Stimulated activated CD8-positive, alpha-beta memory T cell treated with anti-CD3 and anti-CD28 coated beads, Interleukin-15, amount 100 ng/mL, for 4 hours (primary cell): ENCODE measurements at places on chromosomes 5 and 9.

DNA sequence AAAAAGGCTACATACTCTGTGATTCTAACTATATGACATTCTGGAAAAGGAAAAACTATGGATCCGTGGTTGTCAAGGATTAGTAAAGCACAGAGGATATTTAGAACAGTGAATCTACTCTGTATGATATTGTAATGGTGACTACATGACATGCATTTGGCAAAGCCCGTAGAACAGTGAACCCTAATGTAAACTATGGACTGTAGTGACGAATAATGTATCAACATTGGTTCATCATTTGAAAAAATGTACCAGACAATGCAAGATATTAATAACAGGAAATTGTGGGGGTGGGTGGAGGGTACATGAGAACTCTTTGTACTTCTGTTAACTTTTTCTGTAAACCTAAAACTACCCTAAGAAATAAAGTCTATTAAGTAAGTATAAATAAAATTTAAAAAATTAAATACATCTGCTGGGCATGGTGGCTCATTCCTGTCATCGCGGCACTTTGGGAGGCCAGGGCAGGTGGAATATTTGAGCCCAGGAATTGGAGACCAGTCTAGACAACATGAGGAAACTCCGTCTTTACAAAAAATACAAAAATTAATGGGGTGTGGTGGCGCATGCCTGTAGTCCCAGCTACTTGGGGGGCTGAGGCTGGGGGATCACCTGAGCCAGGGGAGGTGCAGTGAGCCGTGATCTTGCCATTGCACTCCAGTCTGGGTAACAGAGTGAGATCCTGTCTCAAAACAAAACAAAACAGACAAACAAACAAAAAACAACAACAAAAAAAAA, 101.7 kb upstream of the TBC1D2 start:
- no peak for DNase-seq

- no peak for DNase-seq
Observed at GRCh38 chr5:14441641-14442040, 140.0 kb upstream of the OTULINL start.

- DNase-seq, result no peak
Observed at GRCh38 chr5:17463653-17464052, 34.4 kb upstream of the TAF11L2 start.

DNA sequence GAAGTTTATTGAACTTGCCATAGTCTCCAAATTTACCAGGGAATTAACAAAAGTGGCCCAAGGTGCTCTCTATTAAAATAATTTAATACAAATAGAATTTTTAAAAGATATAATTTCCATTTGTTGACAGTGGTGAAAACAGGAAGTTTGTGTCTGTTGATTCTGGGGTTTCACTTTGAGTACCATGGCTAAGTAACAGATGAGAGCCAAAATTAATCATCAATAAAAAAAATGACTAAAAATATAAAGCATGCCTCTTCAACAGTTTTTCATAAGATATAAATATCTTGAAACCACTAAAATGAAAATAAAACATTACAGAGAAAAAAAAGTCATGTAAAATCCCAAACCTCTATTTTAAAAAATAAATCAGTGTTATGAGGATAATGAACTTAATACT, 49.8 kb downstream of the SGCD start:
- no peak for DNase-seq

GRCh38 chr5:32462618-32463017, 18.1 kb upstream of the ZFR start:
- peak; percentile 2 for DNase-seq
